Daoy (cell line): ENCODE measurements at places on chromosomes 16 and 17. TPM values are rescaled to one million over a fixed set of nuclear protein-coding genes. Genes with fewer than 3 reads are reported as not detected.

GRCh38 chr16:49488740-49489525, 115.3 kb downstream of the C16orf78 start:
- no peak for DNase-seq

- DNase-seq, result peak; percentile 96
Measured at GRCh38 chr17:2068519-2069051, 13.7 kb downstream of the HIC1 start.

GRCh38 chr16:296806-297510, 14.0 kb downstream of the PDIA2 start:
- DNase-seq, result no peak

The SOST gene
- total RNA-seq, result 0.29 TPM in 1 of 2 replicates, not detected in the other

The TPPP3 gene
- 0.71 TPM in 1 of 2 replicates, not detected in the other for total RNA-seq

DNA sequence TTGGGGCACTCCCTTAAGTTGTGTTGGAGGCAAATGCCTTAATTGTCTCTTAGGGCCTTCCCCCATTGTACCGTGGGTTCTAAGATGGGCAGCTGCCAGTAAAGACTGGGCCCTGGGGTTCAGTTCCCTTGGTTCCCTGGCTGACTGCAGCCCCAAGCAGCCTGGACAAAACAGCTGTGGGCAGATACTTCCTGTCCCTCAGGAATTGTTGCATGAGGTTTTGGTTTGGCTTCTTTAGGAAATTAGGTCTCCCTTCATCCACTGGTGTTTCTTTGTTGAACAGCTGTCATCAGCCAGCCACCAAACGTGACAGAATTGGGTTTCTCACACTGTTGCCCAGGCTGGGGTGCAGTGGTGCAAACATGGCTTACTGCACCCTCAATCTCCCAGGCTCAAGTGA, 42.0 kb upstream of the ETV4 start:
- DNase-seq, result no peak

DNA sequence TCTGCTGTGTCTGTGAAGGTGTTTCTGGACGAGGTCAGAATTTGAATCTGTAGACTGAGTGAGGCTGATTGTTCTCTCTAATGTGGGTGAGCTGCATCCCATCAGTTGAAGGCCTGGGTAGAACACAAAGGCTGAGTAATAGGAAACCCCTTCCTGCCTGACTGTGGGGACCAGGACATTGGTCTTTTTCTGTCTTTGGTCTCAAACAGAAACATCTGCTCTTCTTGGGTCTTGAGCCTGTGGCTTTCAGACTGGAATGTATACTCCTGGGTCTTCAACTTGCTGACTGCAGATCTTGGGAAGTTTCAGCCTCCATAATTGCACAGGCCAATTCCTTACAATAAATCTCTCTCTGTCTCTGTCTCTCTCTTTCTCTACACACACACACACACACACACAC, 19.6 kb upstream of the LRRC75A start:
- DNase-seq, result no peak

DNA sequence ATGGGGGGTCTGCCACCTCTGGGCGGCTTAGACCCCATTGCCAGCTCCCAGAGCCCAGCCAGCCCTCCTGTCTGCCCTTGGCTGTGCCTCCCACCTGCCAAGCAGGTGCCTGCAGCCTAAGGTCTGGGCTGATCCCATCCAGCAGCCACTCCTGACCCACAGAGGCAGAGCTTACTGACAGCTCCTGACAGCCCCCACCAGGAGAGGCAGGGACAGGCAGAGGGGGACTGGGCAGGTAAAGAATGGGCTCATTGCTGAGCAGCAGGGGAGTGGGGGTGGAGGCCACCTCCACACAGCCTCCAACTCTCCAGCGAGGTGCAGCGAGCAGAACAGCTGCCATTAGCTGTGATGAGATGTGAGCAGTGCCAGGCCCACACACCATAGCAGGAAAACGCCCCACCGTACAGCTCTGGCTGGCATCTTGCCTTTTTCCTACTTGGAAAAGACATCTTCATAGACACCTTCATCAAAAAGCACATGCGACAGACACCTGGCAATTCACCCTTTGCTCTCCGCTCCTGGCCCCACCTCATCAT, 164.4 kb downstream of the C16orf78 start:
- no peak for DNase-seq

GRCh38 chr16:8905795-8906591, 23.8 kb downstream of the LITAFD start:
- DNase-seq, result no peak

The KRTAP9-2 gene
- not detected in 2 replicates for total RNA-seq

DNA sequence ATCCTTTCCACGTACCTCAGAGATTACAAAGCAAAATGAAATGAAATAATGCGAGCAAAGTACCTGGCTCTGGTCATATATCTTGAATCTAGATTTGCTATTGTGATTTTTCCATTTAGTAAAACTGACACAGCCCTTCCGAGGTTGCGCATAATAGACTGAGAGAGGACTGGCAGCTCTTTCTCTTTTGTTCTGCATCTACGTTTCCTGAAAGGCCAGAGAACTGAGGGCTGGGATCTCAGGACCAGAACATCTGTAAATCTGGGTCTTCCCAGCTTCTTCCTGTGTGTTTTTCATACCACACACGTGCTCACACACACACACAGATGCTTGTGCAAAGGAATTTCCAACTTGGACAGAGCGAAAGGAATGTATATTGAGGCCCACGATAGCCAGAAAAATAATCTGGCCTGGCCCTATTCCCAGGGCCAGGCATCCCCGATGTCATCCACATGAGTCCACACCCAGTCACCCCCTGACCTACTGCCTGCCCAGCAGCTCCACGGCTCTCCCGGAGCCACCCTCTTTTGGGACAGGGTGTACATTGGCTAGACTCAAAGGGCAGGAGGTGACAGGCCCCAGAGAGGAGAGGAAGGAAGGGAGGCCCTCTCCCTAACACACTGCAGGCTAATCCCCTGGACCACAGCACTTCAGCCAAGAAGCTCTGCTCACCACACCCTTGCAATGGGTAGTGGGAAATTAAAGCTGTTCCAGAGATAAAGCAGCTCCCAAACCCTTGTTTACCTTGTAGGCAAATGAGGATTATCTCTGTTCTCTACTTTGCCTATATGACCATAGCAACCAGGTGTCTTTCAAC, 41.8 kb downstream of the NOL11 start:
- DNase-seq, result no peak

- peak; percentile 86 for DNase-seq
Measured at GRCh38 chr16:27169511-27170071, 33.7 kb upstream of the KDM8 start.

DNA sequence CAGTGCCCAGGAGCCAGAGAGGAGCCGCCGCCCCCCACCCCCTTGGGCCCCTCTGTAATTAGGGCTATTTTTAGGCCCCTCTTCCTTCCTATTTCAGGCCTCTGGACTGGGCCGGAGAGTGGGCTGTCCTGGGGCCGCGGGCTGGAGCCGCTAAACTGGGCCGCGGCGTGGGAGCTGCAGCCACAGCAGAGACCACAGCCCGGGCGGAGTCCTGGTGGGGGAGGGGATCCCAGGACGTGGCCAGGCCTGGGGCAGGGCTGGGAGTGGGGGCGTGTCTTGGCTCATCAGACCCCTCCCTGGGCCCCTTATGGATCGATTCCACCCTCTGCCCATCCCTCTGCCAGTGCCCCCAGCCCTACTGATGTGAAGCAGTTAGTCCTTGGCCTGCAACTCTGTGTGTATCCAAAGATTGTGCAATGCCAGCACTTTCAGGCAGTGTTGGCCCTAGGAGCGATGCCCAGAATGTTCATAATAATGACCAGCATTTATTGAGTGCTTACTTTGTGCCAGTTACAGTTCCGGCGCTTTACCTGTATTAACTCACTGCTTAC, 15.0 kb upstream of the TAC4 start:
- DNase-seq, result no peak

GRCh38 chr17:39767147-39767546, 29.4 kb downstream of the GRB7 start:
- DNase-seq, result no peak

The EFTUD2 gene
- total RNA-seq, result 176 and 293 TPM in 2 replicates

DNA sequence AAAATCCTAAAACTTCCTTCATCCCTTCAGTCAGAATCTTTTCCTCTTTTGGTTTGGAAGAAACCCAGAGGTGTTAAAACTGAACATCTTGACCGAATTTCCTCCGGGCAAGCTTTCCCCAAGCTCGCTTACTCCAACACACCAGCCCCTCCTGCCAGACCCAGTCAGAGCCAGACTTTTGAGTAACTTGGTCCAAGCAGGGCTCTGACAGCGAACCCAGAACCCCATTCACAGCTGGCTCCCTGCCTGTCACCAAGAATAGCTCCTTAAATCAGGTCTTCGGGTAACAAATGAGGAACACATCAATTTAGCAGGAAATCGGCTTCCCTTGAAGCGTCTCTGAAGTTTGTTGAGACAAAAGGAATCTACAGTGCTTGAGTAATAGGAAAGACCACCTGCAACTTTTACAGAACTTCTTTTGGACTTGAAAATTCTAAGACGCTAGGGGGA, 27.3 kb downstream of the GAS7 start:
- DNase-seq, result no peak

DNA sequence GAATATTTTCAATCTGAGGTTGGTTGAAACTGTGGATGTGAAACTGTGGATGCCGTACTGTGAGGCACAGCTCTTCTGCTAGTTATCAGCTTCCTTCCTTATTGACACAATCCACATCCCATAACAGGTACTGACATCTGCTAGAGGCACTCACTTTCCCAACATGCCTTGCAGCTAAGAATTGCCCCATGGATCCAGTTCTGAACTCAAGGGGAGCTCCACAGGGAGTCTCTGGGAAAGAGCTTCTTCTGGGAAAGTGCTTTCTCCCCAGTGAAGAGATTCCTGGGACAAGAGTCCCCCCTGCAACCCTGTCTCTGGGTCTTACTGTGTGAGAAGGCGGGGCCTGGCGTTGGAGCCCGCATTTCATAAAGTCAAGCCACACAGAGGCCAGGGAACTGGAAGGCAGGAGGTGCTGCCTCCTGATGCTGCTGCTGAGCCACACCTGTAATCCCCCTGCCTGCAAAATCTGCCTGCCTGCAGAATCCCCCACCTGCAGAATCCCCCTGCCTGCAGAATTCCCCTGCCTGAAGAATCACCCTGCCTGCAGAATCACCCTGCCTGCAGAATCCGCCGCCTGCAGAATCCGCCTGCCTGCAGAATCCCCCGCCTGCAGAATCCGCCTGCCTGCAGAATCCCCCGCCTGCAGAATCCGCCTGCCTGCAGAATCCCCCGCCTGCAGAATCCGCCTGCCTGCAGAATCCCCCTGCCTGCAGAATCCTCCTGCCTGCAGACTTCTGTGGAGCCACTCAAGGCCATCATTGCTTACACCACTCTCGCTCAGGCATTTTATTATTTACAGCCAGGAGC, 305.4 kb downstream of the FOXL1 start:
- DNase-seq, result no peak

DNA sequence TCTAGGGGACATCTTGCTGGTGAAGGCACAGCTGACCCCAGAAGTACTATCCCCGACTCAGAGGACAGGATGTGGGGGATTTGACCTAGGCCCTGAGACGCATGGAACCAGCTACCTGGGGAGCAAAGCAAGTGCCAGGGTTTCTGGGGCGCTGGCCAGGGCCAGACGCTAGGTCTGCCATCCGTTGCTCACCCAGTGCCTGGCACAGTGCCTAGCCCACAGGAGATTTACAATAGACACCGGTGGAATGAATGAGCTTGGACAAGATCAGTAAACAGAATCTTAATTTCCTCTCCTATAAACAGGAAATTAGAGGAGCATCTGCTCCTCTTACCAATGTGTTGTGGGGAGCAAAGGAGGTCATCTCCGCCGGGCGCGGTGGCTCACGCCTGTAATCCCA, 5.0 kb downstream of the RPRML start:
- no peak for DNase-seq

The LGALS9B gene
- total RNA-seq, result not detected in 2 replicates

DNA sequence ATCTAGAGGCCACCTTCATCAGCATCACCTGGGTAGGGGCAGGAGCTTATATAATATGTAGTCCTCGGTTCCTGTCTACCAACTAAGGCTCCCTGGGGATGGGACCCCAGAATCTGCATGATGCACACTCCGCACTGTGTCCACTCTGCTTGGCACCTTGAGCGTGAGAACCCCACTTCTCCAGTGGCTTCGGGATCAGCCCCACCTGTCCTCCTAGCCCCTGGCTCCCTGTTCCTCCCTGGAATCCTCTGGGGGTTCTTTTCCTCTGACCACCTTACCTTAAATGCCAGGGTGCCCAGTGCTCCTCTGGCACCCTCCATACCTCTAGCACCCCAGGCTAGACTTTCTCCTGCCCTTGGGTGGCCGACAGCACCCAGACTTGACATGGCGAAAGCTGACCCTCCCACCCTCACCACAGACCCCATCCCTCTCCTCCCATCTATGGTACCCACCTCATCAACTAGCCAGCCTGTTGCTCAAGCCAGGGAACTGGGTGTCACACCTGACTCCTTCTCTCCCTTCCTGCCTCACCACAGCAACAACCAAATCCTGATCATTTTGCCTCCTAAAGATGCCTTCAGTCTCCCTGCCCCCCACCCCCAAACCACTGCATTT, 2.8 kb upstream of the NXPH3 start:
- DNase-seq, result no peak

The CDRT15 gene
- not detected in 2 replicates for total RNA-seq

The C17orf50 gene
- total RNA-seq, result not detected in 2 replicates

The DNAAF8 gene
- 0.74 and 1.6 TPM in 2 replicates for total RNA-seq

DNA sequence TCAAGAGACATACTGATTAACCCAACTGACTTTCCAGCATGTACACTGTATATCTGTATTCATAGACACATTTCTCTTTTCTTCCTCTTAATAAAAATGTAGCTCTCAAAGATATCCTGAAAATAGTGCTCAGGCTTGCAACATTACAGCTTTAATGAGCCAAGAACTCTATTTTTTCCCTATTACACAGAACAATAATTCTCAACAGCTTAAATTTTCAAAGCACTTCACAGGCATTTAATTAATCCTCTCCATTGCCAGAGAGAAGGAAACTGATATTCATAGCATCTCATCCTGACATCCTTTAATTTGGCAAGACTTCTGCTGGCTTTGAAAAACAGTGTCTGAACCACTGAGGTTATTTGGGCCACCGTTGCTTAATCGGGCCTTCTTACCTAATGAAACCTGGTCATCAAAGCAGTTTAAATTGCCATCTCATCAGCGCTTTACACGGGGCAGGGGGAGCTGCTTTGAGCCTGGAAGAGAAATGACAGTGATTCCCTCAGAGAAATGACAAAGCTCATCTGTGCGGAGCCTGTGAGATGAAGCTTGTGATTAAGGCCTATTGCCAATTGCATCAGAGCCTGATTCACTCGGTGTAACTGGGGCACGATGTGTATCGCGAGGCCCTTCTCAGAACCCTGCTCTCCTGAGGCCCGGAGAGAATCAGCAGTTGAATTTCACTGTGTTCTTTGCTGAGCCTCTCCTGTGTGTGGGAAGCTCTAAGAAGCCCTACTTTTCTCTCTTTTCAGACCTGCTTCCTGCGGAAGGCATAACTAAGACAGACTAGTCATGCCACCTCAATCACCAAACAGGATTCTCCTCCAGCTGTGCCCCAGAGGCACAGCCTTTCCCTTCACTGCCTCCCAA, 8.5 kb upstream of the SIAH1 start:
- DNase-seq, result no peak

The KRTAP4-5 gene
- total RNA-seq, result not detected in 2 replicates

The TCAP gene
- not detected in 2 replicates for total RNA-seq

GRCh38 chr16:2748757-2749455, 3.5 kb upstream of the SRRM2 start:
- no peak for DNase-seq

GRCh38 chr16:29726845-29727377, 18.9 kb downstream of the C16orf54 start:
- DNase-seq, result no peak

GRCh38 chr16:50558913-50559312, 10.7 kb downstream of the NKD1 start:
- no peak for DNase-seq
